ENCODE measurements at places on chromosomes 7 and 10.
A peak's percentile ranks its signal among the peaks of the same experiment; 100 is the strongest.

DNA sequence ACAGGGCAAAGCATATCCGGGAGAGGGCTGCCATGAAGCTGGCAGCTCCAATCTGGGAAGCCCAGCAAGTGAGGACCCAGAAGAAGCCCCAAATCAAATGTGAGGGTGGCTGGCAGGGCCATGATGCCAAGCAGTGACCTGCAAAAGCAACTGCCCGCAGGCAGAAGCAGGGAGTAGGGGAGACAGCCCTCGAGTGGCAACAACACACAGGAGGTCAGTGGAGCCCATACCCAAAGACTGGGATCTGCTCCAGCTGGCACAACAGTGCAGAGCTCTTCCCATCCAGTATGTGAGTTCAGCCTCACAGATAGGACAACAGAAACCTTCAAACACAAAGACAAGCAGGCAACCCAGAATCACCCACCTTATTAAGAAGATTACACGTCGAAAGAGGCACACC lies 45.0 kb downstream of the GRID1 start:
- peak; percentile 3 for DNase-seq

DNA sequence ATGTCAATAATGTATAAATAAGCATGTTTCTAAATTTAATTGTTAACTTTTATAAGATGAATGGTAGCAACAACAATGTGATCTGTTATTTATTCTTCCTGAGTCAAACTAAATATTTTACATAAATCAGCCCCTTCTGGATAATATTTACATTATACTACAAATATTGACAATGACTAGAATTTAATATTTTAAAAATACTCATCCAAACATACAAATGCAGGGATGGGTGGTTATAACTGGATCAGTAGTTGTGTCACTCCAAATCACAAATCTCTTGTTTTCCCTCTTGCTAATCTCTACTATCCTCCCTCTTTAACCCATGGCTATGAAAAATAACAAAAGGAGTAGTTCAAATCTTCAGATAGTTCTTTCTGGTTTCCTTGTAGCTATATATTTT lies 407.0 kb downstream of the HTR7 start:
- DNase-seq = no peak

- DNase-seq = no peak
Measured at GRCh38 chr10:33153251-33153967, 181.1 kb downstream of the NRP1 start.

DNA sequence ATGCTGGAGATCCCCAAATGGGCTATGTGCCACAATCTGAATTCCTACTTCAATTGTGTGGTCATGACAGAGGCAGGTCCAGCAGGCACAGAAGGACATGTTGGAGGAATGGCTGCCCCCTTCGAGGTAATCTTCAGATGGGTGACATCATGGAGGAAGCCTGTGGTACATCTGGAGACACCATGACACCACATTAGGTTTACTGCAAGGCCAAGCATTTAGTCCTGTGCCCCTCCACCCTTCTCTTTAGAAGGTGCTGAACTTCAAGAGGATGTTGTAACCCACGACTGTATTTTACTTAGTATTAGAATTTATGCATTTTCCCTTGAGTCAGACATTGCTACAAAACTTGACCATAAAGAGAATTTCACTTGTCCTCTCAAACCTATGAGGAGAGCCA lies 75.1 kb upstream of the DDC start:
- DNase-seq = no peak

DNA sequence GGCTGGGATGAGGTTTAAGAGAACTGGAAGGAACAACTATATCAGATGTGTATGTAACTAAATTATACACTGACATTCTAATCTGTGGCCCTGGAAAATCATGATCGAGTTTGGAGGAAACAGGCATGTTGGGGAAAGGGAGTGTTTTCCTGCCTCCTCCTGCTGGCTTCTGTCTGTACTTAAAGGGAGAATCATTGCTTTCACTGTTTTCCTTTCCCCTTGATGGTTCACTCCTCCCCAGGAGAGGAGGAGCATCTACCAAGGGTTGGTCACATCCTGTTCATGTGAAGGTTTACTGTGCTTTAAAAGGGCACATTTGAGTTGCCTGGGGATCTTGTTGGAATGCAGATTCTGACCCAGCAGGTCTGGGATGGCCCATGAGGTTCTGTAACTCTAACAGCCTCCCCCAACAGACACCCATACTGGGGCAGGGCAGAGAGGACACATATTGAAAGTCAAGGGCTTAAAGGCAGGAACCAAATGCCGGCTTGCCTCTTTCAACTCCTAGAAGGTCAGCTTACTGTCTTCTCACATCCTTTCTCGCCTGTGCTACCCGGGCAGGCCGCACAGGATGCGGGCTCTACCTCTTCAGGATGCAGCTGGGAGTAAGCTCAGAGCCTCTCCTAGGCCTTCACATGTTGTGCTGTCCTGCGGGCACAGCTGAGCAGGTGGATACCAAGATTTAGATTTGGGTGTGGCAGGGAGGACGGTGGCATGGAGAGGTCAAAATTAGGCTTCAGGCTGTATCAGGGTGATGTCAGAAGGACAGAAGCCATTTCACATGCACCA lies 694.8 kb downstream of the KCNMA1 start:
- no peak for DNase-seq

GRCh38 chr10:86770412-86770960 lies 14.1 kb downstream of the BMPR1A start:
- no peak for DNase-seq

DNA sequence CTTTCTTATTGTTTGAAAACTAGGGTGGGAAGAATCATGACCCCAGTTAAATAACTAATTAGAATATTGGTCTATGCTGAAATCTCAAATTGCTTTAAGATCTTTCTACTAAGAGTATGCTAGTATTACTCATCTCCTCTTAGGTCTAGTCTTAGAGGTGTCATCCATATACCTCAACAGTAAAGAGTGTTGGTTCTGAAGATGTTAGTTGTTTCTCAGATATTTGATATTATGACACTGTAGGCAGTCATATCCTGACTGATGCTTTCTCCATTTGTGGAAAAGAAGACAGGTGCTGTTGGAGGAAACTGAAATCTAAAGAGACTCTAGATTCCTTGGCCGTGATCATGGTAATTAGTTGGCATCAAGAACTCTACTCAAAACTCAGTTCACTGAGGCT lies 21.2 kb downstream of the BPGM start:
- DNase-seq = no peak

DNA sequence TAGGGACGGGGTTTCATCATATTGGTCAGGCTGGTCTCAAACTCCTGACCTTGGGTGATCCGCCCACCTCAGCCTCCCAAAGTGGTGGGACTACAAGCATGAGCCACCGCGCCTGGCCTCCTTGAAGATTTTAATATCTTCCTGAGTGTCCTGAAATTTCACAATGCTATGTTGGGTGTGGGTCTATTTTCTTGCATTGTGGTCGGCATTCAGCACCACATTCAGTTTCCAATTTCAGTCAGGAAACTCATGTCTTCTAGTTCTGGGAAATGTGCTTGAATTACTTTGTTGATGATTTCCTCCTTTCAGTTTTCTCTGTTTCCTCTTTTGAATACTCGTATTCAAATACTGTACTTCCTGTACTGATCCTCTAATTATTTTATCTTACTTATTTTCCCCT lies 49.3 kb upstream of the IL6 start:
- no peak for DNase-seq

Measured in left colon (tissue), 2 donors.